Vagina (tissue), 2 donors: ENCODE measurements at places on chromosomes 2 and 18.

GRCh38 chr2:186518945-186519344 lies 32.9 kb downstream of the ZC3H15 start:
- DNase-seq, result no peak

- no peak for DNase-seq
Observed at GRCh38 chr2:150528861-150529801, 41.7 kb upstream of the RND3 start.

DNA sequence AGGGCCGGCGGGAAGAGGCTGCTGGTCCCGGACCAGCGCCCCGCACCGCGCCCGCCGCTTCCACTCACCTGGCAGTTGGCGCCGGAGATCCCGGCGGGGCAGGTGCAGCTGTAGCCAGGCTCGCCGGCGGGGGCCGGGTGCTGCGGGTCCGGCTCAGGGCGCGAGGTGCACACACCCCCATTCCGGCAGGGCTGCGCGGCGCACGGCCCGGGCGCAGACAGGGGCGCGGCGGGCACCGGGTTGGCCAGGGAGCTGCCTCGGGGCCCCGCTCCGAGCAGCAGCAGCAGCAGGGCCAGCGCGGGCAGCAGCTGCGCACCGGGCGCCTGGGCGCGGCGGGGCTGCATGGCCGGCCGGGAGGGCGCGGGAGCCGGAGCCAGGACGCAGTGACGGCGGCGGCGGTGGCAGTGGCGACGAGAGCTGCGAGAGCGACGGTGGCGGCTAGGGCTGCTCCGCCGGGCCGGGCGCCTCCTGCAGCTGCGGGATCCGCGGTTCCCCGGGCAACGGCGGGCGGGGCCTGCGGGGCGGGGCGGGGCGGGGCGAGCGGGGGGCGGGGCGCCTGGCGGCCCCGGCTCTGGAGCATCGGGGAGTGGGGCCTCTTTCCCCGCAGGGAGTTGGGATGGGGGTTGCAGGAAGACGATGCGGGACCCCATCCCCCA lies at the start of gene DNER:
TSS of gene DNER (minus strand) at position 476 of the 656 bp plus-strand sequence. CDS start at position 344, 132 bp downstream.
- no peak for DNase-seq

GRCh38 chr18:11114653-11115052 lies 34.7 kb downstream of the PIEZO2 start:
- DNase-seq, result no peak

DNA sequence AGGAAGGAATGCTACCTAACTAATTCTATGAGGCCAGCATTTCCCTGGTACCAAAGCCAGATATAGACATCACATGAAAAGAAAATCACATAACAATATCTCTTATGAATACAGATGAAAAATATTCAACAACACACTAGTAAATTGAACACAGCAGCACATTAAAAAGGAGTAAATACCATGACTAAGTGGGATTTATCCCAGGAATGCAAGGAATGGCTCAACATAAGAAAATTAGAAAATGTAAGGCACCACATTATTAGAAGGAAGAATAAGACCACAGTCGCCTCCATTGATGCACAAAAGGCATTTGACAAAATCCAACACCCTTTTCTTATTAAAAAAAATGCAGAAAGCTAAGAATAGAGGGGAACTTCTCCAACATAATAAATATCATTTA lies 133.9 kb downstream of the TTC32 start:
- DNase-seq, result no peak

GRCh38 chr18:31990823-31991222 lies 27.8 kb upstream of the RNF125 start:
- DNase-seq, result no peak

- DNase-seq, result no peak
Observed at GRCh38 chr18:22324191-22325131, 93.3 kb downstream of the CTAGE1 start.

- DNase-seq, result no peak
Observed at GRCh38 chr2:45622336-45623075, 11.4 kb upstream of the SRBD1 start.

GRCh38 chr2:203790134-203790852 lies 77.3 kb upstream of the CTLA4 start:
- no peak for DNase-seq

GRCh38 chr2:227460833-227461232 lies 11.1 kb upstream of the AGFG1 start:
- DNase-seq, result no peak

- no peak for DNase-seq
Observed at GRCh38 chr2:124623560-124623959, 598.5 kb downstream of the CNTNAP5 start.

GRCh38 chr2:241376808-241377207 lies 20.7 kb downstream of the FARP2 start:
- DNase-seq, result no peak

GRCh38 chr2:133248264-133248663 lies 320.0 kb downstream of the NCKAP5 start:
- no peak for DNase-seq

DNA sequence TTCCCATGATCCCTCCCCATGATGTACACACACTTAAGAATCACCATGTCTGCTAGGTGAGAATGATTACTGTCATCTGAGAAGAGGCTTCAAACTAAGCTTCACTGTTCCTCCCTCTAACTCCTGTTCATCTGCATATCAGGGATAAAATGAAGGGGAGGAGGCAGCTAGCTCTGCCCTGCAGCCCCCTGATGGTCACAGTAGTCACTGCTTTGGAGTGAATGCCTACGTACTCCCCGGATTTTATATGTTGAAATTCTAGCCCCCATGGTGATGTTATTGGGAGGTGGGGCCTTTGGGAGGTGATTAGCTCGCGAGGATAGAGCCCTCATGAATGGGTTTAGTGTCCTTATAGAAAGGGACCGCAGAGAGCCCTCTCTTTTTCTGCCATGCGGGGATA lies 156.4 kb downstream of the NCKAP5 start:
- no peak for DNase-seq

DNA sequence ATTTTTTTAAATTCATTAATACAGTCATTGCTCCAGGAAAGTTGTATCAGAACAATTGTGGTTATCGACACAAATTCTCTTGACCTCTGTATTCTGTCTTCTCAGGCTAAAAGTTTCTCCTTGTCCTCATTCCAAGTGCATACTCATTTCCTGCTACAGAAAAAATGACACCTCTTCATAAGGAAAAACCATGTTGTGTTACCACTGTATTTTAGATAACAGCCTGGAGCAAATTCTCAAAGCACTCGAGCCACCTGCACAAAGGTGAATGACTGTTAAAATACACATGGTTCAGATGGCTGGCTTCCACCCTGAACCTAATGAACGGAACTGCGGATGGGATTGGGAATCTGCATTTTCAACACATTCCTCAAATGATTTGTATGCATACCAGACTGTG lies 586.5 kb downstream of the EPHA4 start:
- DNase-seq, result no peak

GRCh38 chr2:66340521-66340920 lies 94.4 kb upstream of the MEIS1 start:
- DNase-seq, result no peak

DNA sequence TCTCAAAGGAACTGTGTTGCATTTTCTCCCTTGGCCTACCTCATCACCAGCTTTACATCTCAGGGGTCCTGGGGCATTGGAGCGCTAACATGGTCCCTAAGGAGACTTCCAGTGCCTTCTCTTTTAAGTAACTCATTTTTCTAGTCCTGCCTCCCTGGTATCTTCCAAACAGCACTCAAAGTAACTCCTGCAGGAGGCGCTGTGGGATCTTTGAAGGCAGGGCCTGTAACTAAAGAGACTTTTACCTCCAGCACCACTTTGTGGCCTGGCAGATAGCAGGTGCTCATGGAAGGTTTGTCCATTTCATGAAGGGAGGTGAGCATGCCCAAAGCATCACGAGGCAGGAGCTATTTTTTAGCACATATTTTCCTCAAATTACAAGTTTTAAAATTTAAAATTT lies 411.0 kb upstream of the GYPC start:
- DNase-seq, result no peak

GRCh38 chr2:11446733-11447248 lies 19.2 kb downstream of the E2F6 start:
- no peak for DNase-seq

DNA sequence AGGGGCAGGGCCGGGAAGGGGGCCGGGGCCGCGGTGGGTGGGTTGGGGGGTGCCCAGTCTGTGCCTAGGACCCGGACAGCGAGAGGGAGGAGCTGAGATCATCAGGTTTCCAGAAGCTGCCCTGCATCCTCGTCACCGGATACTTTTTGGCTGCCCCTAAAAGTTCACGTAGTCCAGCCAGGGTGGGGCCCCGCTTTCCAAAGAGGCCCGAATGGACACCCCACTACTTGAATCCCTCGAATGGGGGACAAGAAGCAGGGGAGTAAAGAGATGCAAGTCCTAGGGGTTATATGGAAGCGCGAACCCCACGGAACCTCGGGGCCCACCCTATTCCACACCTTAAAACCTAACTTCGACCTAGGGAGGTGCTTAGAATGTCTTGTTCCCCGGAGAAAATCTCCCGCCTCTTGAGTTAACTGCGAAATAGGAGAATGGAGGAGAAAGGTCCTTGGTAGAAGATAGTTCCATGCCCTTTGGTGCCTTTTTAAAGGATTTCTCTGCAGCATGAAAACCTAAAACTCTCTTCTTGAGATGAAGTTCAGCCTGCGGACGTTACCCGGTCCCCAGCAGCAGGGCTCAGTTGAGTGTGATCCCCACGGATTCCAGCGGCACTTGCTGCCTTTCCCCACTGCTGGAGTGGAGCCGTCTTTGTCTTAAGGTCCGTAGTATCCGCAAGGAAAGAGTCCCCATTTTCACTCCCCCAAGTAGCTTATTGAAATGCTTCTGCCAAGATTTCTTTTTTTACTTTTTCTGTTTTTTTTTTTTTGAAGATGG lies 2.1 kb upstream of the RNF152 start:
- DNase-seq, result no peak

DNA sequence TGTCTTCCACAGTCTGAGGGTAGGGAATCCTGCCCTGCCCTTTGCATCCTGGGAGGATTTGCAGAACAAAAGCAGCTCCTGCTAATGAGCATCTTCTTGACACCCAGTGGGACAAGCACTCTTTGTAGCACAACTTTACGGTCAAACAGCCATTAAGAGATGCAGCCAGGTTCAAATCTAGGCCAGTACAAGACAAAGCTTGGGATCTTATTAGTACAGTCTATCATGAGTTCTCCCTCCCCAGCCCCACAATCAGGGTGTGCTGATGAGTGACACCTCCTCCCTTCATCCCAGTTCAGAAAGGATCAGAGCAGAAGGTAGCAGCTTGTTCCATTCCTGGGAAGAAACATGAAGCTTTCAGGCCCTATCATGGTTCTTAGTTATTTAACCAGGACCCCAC lies 41.9 kb downstream of the MARCO start:
- no peak for DNase-seq

GRCh38 chr2:20107776-20108175 lies 56.3 kb upstream of the LAPTM4A start:
- DNase-seq, result no peak

DNA sequence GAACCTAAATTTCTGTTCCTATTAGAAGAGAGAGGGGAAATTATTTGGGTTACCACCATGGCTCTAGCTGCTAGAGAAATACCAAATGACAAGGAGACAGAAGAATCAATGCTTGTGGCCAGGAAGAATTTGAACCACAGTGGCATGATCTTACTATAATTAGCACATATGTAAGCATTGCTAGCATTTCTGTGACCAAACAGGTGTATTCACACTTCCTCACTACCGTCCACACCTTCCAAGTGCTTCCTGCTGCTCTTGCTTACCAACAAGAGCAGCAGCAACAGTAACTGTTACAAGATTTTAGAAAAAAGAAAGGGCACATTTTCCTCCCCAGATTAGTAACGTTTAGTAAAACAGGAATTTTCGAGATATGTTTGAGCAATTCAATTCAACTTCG lies 60.5 kb downstream of the CDH7 start:
- no peak for DNase-seq

DNA sequence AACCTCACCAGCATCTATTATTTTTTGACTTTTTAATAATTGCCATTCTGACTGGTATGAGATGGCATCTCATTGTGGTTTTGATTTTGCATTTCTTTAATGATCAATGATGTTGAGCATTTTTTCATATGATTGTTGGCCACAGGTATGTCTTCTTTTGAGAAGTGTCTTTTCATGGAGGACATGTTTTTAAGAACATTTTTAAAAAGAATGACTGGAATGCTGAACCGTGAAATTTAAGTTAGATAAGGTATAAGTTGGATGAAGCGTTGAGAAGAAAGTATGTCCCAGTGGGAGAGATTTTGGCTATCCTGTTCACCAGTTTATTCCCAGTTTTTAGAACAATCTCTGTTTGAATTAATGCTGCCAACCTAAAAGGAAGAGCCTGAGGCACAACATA lies 365.9 kb downstream of the CELF4 start:
- no peak for DNase-seq

DNA sequence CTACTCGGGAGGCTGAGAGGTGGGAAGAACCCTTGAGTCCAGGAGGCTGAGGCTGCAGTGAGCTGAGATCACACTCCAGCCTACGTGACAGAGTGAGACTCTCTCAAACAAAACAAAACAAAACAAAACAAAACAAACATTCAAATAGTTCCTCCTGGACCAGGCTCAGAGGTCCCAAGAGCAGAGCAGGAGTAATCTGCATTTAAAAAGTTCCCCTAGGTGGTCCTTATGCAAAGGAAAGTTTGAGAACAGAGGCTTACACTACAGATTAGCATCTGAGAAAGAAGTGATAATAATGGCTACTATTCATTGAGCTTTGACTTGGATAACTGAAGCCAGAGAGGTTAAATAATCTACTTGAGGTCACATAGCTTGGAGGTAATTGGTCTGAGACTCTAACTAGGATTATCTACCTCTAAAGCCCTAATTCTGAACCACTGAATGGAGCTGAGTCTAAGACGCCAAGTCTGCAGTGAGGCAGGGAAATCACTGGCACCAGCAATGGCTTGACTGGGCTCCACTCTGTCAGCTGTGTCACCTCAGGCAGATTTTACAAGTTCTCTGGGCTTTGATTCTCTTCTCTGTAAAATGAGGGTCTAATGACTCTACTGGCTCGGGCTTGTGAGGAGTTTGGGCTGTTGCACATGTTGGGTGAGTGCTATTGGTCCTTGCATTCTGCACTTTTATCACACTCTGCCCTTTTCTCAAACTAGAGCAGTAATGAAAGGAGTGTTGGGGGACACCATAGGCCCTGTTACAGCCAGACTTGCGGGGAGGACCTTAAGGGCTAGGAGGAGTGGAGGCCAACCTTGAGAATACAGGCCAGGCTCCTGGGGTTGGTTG lies 29.2 kb upstream of the DLX2 start:
- no peak for DNase-seq

DNA sequence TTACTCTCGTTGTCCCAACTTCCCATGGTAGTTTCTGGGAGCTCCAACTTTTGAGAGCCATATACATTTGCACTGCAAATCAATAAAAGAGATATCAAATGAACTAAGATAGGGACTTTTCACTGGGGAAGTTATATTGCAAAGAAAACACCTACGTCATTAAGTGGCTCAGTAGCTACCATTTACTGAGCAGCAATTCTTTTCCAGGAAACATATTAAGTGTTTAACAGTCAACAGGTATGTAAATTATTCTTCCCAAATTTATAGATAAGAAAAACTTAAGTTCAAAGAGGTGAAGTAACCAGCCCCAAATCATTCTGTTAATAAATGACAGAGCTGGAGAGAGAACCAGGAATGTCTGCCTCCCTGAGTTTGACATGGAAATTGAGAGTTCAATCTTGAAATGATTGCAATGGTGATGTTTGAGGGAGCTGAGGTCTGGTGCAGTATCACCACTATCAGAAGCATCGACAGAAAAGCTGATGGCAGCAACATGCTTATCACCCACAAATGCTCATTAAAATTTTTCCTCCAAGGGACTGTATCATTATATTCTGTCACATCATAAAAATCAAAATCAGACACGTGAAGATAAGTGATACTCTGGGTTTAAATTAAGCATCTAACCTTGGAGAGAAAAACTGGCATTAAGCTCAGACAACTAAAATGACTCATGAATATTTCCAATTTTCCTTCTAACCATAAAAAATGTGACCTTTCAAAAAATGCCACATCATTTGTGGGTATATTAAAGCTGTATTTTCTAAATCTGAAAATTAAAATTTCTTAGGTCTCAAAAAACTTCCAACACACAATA lies 43.4 kb downstream of the GAREM1 start:
- no peak for DNase-seq
